ENCODE measurements at places on chromosomes 7 and 10.

GRCh38 chr7:159240962-159241361 is 96.3 kb upstream of the VIPR2 start:
- DNase-seq = no peak

DNA sequence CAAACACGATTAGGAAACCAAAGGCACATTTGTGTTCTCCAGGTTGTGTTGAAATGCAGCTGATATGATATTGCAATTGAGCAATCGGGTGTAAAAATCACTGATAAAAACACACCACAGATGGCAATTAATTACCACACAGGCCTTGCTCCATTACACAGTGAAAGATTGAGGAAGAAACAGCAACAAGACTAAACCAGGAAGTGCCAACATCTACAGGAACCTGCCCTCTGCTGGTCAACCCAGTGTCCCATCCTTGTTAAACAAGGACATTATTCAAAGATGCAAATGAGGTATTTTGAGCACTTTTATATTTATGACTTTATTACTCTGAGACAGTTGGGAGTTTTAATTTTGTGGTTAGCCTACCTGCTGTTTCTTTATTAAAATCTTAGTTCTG is 765.6 kb upstream of the GHITM start:
- no peak for DNase-seq

- DNase-seq = no peak
These were observed 47.7 kb downstream of the VIPR2 start for GRCh38 chr7:159096736-159097581.

DNA sequence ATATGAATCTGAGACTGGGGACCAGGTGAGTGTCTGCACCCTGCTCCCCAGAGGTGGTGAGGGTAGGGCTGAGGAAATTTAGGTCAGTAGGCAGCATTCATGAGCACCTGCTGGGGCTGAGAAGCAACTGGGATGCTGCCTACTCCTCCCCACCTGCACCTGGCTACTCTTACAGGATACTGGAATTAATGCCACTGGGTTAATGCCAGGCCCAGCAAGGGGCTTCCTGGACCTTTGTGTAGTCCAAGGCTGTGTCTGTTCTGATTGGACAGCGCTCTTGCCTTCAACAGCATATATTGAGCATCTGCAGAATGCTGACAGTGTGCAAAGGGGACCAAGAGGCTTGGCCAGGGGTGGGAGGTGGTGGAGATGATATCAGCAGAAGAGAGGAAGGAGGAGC is 32.1 kb downstream of the ADCYAP1R1 start:
- no peak for DNase-seq

GRCh38 chr7:108403597-108404217 is 52.5 kb downstream of the NRCAM start:
- no peak for DNase-seq

DNA sequence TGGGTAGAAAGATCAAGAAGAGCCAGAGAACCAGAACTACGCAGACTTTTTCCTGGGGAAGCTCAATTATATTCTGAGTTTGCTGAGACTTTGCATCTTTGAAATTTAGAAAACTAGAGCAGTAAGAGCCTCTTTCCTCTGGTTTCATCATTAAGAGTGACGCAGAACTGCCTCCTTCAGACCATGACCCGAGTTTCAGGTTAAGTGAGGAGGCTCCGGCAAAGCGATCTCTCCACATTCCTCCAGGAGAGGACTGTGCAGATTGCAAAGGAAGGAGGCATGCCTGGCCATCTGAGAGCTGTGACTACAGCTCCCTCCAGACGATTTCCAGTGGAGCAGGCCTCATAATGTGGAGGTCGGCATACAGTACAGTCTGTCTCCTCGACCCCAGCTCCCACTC is 115.8 kb upstream of the LANCL2 start:
- DNase-seq = no peak

DNA sequence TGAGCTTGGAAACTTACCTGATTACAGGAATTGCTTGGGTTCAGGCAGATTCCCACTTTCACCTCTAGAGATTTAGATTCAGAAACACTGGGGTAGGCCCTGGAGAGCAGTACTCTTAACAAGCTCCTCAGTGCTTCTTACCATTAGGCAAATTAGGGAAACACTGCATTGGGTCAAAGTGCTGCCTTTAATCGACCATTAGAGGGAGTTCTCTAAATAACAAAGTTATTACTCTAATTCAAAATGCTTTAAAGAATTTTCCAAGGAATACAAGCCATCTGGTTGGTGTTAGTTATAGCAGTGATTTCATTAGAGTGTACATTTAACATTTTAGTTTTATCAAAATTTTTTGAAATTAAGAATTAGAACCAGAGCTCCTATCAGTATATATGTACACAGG is 324.5 kb downstream of the GFRA1 start:
- no peak for DNase-seq

Measured in stimulated activated CD4-positive, alpha-beta T cell treated with anti-CD3 and anti-CD28 coated beads, Interleukin-15, amount 100 ng/mL, for 48 hours (primary cell).